Hematopoietic multipotent progenitor cell treated with erythropoietin and hydrocortisone succinate and interleukin-3 and kit ligand, for 8 days (in vitro differentiated cells): ENCODE measurements at places on chromosomes 1 and 21.
A peak's percentile ranks its signal among the peaks of the same experiment; 100 is the strongest.

DNA sequence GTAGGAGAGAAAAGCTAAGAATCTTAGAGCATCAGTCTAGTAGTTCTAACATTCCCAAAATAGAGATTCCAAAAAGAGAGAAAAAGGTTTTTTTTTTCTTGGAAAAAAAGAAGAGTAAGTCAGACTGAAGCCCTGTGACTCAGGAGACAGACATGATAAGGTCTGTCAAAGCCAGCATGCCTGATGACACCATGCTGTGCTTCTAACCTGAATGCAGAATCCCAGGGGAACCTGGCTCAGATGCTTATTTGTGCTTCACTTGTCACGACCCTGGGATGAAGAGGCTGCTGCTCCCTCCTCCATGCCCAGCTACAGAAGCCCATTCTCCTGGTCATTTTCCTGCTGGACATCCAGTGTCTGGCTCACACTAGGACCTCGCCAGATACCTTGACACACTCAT lies 44.3 kb downstream of the ERICH3 start:
- no peak for DNase-seq

DNA sequence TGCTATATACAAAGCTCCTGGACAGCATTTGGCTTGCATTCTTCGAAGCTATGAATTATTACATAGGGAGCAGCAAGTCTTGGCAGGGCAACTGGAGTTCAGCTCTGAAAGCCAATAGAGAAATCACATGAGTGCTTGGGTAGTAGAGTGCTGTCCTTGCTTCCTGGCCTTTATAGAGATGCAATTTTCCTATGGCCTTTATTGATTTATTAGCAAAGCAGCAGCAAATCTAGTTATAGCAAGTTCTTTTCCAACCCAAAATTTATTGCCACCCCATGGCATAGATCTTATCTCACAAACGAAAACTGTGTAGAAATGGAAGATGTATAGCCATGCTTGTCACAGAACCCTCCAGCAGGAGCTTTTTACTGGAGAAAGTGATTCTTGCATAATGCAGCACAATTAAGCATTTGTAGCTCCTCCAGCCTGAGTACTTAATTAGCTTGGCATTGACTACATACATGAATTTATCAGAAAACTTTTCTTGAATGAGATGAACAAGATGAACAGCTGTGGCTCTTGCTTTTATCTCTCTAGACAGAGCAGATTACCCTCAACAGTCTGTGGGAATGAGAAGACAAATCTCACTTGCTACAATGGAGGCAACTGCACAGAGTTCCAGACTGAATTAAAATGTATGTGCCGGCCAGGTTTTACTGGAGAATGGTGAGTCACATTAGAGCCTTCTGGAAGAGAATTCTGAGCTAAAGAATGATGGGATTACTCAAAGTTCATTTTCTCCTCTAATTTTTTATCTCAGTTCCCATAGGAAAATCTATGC lies 170.1 kb downstream of the CRB1 start:
- DNase-seq: peak; percentile 55

DNA sequence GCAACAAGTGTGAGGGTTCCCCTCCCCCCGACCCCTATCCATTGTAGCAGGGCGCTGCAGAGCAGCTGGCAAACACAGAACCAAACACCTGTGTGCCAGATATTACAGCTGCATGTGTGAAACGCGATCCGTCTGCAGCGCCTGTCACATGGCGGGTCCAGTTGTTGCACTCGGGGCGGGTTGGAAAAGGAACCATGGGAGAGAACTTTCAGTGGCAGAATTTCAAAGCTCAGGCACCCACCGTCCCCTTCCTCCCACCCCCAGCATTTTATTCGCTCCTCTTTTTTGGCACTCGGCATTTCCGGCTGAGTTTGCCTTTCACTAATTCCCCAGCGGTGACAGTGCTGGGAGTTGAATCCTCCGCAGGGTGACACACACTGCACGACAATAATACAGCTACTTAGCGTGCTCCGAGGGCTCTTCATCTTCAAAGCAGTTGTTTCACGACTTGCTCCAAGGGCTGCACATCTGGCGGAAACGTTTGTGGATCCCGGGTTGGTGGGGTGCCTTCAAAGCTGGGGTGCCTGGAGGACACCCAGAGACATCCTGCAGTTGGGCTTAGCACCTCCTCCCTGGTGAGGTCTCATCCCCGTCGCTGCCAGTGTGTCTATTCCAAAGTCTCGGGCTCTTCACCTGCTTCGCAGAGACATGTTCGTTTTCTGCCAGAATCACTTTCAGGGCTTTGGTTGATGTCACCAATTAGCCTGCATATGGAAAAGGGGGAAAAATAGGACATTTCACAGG lies 180.7 kb downstream of the ZBTB18 start:
- DNase-seq: no peak

DNA sequence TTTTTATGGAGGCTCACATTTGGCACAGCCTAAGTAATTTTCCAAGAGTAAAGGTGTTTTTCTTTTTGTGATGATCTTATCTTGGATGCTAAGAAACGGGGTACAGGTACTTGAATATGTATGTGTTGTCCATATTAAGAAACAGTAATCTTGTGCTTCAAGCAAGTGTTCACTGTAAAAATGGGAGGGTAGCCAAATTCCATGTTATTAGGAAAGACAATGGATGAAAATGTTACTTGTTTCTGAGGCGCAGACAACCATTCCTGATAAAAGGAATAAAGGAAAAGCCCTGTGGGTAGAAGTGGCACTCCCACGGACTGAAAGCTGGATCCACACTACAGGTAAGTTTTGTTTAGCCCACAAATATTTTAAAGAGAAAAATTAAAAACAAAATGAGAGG lies 15.6 kb downstream of the C21orf91 start:
- DNase-seq: no peak

DNA sequence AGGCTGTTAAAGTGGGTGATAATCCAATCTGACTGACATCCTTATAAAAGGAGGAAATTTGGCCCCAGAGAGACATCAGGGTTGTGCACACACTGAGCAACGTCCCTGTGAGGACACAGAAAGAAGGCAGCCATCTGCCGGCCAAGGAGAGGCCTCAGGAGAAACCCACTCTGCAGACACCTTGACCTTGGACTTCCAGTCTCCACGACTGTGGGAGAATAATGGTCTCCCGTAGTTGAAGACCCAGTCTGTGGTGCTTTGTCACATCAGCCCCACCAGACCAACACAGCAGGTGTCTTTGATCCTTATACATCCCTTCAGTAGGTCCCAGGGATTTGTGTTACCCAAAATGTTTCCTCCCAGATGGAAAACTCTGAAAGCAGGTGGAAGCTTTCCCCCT lies 4.2 kb upstream of the DNAJC28 start:
- DNase-seq: no peak

DNA sequence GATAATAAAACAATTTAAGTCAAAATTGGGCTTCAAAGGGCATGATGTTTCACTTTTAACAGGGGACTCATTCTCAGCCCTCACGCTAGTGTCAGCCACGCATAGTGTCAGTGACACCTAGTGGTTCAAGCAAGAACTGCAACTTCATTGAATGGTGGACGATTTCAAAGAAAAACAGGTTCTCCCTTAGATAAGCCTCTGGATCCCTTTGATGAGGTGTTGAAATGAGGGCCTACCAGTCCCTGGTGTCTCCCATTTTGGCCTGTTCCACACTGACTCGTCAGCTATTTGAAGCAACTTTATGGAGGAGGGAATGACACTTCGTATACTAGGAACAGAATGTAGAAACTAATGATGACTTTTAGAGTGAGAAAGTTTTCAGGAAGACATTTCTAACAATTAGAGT lies 56.2 kb downstream of the FCRL5 start:
- peak; percentile 88 for DNase-seq

DNA sequence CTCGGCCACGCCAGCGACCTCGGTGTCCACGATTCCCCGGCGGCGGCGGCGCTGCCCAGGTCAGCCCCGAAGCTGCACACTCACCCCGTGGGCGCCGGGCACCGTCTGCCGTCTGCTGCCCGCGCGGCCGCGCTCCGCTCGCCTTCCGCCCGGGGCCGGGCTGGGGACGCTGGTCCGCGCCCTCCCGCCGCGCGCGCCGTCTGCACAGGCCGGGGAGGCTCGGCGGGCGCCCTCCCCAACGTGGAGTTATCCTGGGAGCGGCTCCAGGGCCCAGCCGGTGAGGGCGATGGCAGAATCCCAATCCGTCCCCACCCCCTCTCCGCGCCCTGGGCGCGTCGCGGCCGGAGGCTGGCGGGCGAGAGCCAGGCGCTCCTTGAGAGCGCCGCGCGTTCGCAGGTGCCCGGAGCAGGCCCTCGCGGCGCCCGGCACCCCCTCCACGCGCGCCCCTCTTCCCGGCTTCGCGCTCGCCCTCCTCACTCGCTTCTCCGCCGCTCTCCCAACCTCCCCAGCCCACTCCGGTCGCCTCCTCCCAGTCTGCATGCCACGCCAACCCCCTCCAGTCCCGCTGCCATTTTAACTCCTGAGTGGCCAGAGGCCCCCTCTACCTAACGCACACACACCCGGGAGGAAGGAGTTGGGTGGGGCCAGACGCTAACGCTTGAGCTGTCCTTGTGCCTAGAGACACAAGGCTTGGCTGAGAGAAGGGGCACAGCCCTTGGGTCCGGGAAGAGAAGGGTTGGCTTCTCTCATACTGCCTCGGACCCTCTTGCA lies at the start of gene LRRN2:
Gene LRRN2 (minus strand): TSS at position 503 of the 771 bp plus-strand sequence. CDS start 65,746 bp downstream, outside the sequence.
- no peak for DNase-seq

- DNase-seq: peak; percentile 66
Observed at GRCh38 chr1:27940297-27940696, 5.5 kb downstream of the SMPDL3B start.

- DNase-seq: peak; percentile 11
Observed at GRCh38 chr1:109886827-109887226, 23.8 kb upstream of the CSF1 start.

DNA sequence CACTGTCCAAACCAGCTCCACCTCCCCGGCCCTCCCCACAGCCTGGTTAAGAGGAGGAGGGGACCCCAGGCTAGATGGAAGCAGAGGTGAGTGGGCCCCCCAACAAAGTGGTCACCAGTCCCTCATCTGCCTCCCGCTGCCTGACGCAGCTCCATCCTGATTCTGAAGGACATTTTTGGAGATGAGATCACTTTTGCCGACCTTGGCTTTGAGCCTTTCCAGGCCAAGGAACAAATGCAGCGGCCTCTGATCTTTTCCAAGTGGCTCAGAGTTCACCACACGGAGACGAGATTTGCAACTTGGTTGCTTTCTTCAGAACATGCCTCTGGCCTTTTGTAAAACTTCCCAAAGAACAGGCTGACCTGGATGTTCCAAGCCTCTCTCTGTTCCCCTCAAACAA lies 223.1 kb downstream of the NPHP4 start:
- no peak for DNase-seq

DNA sequence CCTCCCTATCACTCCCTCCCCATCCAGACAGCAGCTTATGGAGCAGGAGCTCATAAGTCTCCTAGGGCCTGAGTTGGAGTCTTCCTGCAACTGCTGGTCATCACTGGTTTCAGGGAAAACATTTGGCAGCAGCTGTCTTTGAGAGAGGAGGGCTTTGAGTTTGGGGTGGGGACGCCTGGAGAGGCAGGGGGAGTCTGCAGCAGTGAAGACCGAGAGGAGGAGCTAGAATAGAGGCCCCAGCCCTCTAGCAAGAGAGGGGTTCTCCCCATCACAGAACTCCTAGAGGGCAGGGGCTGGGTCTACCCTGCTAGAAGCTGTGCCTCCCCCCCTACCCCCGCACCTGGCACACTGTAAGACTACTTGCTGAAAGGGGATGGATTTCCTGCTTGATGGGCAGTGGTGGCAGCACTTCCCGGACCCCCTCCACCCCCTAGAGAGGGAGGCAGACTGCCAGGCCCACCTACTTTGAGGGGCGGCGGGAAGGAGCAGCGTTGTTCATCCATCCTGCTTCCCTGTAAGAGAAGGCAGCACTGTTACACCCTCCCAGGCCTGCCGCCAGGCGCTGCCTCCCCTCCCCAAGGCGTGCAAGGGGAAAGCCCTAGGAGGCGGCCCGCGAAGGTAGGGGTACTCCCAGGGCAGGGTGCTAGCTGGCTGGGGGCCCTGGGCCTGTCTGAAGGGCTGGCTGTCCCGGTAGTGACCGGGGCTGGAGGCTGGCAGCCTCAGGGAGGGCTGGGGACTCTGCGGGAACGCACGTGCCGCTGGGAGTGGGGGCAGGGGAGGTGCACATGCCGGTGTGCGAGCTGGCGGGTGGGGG lies 50.4 kb downstream of the RAP1GAP start:
- no peak for DNase-seq

GRCh38 chr1:212241957-212242287 lies 43.3 kb upstream of the PPP2R5A start:
- DNase-seq: no peak

GRCh38 chr1:199704231-199704630 lies 323.3 kb upstream of the NR5A2 start:
- DNase-seq: no peak

- DNase-seq: no peak
Observed at GRCh38 chr1:41649396-41650027, 165.0 kb upstream of the EDN2 start.

GRCh38 chr1:224509907-224510306 lies 75.3 kb upstream of the WDR26 start:
- DNase-seq: no peak

DNA sequence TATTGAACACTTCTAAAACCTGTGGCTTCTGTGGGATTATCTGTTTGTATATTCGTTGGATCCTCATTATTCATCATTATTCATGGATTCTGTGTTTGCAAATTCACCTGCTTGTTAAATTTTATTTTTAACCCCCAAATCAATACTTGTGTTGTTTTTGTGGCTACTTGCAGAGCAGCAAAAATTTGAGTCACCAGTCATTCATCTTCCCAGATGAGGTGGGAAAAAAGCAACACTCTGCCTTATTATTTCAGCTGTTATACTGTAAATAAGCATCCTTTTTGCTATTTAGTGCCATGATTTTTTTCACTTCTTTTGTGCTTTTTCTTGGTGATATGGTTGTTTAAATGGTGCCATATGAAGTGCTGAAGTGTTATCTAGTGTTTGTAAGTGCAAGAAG lies 56.7 kb downstream of the RASAL2 start:
- DNase-seq: no peak

DNA sequence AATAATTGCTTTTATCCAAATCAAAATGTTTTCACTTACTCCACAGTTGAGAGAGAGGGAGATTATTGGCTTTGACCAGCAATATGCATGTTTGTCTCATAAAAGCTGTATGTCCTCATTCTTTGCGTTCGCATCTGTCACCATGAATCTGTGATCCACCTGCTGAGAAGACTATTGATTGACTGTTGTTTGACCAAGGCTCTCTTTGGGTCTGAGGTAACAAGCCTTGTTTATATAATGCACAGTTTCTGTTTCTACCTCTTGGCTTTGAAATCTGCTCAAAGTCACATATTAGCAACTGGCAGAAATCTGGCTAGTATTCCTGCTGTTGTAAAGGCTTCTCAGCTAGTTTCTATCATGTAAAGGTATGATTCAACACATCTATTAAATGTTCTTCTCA lies 157.0 kb downstream of the LYPLAL1 start:
- DNase-seq: no peak
